Glomerular endothelial cell (primary cell): ENCODE measurements at places on chromosomes 7 and 10. TPM values are rescaled to one million over a fixed set of nuclear protein-coding genes. Genes with fewer than 3 reads are reported as not detected.

GRCh38 chr10:93751124-93751523 lies 6.6 kb upstream of the LGI1 start:
- no peak for DNase-seq

- no peak for DNase-seq
These were observed 123.0 kb upstream of the CTBP2 start for GRCh38 chr10:125283191-125283835.

GRCh38 chr10:25678666-25679065 lies 255.4 kb upstream of the MYO3A start:
- no peak for DNase-seq

- no peak for DNase-seq
These were observed 47.9 kb upstream of the SLC35B4 start for GRCh38 chr7:134364619-134365037.

The H2BK1 gene
- not detected in 2 replicates for total RNA-seq

DNA sequence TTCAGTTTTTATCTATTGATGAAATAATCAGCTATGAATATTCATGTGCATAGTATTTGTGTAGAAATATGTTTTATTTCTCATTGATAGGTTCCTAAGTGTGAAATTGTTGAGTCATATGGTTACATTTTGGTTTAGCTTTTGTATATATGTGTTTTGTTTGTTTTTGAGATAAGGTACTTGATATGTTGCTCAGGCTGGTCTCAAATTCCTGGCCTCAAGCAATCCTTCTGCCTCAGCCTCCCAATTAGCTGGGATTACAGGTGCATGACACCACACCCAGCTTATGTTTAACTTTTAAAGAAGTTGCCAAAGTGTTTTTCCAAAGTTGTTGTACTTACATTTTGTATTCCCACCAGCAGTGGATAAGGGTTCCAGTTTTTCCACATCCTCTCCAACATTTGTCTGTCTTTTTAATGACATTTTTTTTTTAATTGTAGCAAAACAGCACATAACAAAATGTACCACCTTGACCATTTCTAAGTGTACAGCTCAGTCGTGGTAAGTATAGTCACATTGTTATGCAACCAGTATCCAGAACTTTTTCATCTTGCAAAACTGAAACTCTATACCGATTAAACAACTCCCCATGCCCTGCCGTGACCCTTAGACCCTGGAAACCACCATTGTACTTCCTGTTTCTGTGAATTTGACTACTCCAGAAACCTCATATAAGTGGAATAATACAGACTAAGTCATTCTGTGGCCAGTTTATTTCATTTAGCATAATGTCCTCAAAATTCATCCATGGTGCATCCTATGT lies 12.6 kb upstream of the UBE2D1 start:
- DNase-seq, result no peak

The CPXM2 gene
- total RNA-seq, result 0.19 and 0.41 TPM in 2 replicates

DNA sequence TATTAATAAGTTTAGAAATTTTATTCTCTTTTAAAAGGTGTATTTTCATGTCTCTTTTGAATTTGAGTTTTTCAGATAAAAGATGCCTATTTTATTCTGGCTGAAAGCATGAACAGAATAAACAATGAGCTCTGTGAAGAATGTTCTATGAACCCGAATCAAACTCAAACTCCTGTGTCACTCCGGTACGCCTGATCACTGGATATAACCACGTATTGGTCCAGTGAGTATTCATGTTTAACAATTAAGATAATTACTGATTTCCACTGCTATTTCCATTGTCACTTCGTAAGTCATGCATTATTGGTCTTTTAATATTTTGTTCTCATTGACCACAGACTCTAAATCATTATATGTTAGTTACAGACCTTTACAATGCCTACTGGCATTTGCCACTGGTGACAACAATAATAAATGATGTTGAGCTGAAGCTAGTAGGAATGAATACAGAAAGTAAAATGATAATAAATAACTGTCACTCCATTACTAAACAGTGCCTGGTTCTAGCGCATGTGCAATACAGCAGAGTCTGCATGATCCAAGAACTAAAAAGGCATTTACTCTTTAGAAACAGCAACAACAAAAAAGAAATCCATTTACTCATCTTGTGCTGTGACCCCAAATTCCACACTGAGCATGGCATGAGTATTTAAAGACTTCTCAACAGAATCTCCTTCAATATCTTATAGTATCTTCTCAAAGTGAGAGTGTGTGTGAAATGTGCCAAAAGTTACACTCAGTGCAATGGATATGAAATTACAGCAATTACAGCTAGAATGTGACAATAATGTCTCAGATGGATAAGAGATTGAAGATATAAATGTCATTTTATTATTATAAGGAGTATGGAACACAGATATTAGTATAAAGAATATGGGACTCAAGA lies 827.0 kb upstream of the LRRTM3 start:
- no peak for DNase-seq

The RUFY2 gene
- 24.2 and 31.8 TPM in 2 replicates for total RNA-seq

The GHRHR gene
- not detected in 2 replicates for total RNA-seq

The ADAM8 gene
- total RNA-seq, result 1.5 and 3.1 TPM in 2 replicates

The NRG3 gene
- 6.6 and 8.9 TPM in 2 replicates for total RNA-seq

DNA sequence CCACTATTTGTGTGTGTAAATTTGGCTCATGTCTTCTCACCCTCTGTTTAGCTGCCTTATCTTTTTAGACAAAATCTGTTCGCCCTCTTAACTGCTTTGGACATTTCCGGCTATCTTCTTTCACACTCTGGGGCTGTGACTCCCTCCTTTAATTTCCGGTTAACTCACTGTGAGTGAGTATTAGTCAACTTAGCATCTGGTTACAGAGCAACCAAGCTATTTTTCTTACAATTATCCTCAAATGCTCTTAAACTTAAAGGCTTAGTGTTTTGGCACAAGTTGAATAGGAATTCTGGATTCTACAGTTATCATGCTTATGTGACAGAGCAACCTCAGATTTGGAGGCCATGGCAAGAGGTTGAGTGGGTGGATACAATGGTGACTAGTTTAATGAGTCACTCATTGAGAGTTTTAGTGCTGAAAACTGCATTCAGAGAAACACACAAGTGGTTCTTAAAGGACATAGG lies 177.6 kb upstream of the SEMA3A start:
- DNase-seq, result no peak

GRCh38 chr10:11336722-11337162 lies 274.7 kb downstream of the USP6NL start:
- no peak for DNase-seq

DNA sequence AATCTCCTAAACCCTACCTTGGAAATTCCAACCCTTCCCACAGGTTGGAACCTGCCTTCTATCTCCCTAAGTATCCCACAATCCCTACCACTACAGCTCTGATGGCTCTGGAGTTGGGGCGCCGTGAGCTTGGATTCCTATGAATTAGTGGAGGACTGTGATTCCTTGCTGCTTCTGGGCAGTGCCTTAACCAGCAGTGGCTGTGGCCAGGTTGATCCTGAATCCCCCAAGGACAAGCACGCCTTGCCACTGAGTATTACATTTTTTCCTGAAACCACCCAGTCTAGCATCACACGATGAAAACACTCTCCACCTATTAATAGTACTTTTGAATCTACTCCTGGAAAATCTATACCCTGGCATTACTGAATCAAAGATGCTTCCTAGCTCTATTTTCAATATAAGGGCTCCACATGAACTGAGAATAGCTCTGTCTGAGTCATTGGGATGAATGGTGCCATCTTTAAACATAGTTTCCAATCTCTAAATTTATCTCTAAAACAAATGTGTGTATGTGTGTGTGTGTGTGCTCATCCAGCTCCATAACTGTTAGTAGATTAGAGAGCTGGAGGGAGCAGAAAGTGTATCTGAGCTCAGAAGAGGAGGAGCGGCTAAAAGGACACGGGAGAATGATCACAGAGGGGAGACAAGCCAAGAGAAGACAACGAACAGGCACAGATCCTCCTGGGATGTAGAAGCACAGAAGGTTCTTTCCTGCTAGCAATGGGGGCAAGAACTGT lies 11.9 kb upstream of the INPP5F start:
- DNase-seq, result no peak

- DNase-seq, result no peak
These were observed 17.3 kb downstream of the TMEM72 start for GRCh38 chr10:44928462-44928861.

The SFTPD gene
- not detected in 2 replicates for total RNA-seq

DNA sequence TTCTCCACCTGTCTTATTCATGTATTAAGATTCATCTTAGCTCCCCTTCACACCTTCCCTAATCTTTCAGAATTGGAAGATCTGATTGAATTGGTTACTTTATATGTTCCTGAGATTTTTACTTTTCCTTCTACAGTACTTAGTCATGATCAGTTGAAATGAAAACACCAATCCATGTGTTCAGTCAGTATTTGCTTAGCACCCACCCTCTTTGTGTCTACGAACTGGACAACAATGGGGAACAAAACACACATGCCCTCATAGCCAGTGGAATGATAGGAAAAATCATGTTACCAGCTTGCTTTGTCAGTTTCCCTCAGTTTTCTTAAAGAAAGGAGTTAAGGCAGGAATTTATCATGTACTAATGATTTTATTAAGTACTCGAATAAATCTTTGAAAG lies 2.0 kb downstream of the MASTL start:
- DNase-seq, result no peak

DNA sequence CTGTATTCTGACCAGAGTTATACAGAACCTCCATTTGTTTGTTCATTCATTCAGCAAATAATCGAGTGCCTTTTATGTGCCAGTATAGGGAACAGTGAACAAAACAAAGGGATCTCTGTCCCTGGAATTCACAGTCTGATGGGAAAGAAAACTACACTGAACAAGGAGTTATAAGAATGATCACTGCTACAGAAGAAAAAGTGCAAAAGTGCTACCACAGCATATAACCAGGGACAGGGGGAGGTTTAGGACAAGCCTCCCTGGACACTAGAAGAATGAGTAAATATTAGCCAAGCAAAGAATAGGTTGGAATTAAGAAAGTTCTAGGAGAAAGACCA lies 4.2 kb downstream of the CLDN12 start:
- DNase-seq, result no peak

The NEUROG3 gene
- not detected in 2 replicates for total RNA-seq

The APBB1IP gene
- 0.47 and 0.68 TPM in 2 replicates for total RNA-seq

DNA sequence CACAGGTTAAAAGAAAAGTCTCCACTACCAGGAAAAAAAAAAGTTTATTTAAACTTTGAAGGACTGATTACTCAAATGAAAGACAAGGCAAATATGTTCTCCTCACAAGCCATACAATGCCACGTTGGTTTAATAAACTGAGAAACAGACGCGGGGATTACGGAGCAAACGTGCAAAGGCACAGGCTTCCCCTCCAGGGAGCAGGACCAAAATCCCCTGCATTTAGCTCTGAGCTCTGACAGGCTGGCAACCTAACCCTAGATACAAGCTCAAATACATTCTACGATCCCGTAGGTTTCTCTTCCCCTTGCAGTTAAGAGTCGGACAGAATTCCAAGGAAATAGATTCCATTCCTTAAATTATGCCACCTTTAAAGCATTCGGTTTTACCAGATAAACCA lies 7.7 kb upstream of the GRB10 start:
- DNase-seq, result no peak

- DNase-seq, result no peak
These were observed 133.4 kb upstream of the PTN start for GRCh38 chr7:137476937-137477336.

- DNase-seq, result no peak
These were observed 68.4 kb upstream of the NRBF2 start for GRCh38 chr10:63064706-63065105.

The FXYD4 gene
- total RNA-seq, result not detected in 2 replicates

The MYL10 gene
- total RNA-seq, result not detected in 2 replicates

- DNase-seq, result no peak
These were observed 188.1 kb downstream of the MYOF start for GRCh38 chr10:93293999-93294398.

The OPN1SW gene
- total RNA-seq, result not detected in 2 replicates

- DNase-seq, result no peak
These were observed 893.4 kb downstream of the XPNPEP1 start for GRCh38 chr10:109029870-109030269.
